Renal cortical epithelial cell (primary cell): ENCODE measurements at places on chromosomes 2 and 18. TPM values are rescaled to one million over a fixed set of nuclear protein-coding genes. Genes with fewer than 3 reads are reported as not detected.

DNA sequence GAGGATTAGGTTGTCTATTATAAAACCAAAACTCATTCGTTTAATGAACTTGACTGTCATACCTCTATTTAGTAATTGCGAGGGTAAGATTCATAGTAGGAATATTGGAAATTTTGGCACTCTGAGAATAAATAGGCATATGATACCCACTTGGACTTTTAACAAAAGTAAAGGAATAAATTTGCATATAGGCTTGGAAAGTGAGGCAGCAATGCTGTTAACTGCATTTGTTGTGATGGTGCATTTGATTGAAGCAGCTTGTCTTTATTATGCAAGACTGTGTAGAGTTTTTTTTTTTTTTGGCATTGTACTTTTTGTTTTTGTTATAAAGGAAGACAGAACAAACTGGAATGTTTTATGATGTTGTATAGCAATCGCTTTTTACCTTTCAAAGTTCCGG is 18.9 kb downstream of the ITGB1BP1 start:
- no peak for DNase-seq

GRCh38 chr2:85861180-85861579 is 27.6 kb downstream of the ST3GAL5 start:
- no peak for DNase-seq

DNA sequence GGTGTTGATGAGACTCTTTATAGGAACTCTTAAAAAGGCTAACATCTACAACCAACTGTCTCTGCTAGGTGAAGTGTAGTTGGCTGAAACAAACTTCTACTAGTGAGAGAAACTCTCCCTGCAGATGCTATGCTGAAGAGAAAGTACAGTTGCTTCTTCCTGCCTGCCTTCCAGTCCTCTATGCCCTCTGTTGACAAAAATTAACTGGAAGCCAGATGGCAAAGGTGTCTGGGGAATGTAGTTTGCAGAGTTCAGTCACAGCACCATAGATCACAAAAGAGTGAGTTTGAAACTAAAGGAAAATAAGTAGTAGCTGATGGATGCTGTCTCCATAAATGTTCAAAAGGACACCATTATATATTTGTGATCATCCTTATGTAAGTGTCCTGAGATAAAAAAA is 958.8 kb upstream of the NRXN1 start:
- DNase-seq: no peak

- DNase-seq: no peak
Observed at GRCh38 chr2:44671276-44671675, 270.2 kb upstream of the SIX3 start.

GRCh38 chr2:106961328-106961727 is 75.4 kb upstream of the ST6GAL2 start:
- no peak for DNase-seq

DNA sequence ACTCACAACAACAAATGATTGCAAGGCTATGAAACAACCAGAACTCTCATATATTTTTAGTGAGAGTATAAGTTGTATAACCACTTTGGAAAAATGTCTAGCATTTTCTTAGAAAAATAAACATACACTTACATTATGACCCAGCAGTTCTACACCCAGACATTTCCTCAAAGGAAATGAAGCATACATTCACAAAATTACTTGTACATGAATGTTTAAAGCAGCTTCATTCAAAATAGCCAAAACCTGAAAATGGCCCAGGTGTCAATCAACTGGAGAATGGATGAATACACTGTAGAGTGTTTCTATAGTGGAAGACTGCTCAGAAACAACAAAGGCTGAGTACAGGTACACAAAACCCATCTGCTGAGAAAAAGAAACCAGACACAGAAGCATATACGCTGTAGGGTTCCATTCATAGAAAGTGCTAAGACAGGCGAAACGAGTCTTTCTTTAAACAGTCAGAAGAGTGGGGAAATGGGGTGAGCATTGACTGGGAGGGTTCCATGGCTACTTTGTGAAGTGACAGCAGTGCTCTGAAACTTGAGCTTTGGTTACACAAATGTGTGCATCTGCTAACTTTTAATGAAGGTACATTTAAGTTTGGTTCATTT is 799.0 kb downstream of the DCDC2C start:
- DNase-seq: no peak

DNA sequence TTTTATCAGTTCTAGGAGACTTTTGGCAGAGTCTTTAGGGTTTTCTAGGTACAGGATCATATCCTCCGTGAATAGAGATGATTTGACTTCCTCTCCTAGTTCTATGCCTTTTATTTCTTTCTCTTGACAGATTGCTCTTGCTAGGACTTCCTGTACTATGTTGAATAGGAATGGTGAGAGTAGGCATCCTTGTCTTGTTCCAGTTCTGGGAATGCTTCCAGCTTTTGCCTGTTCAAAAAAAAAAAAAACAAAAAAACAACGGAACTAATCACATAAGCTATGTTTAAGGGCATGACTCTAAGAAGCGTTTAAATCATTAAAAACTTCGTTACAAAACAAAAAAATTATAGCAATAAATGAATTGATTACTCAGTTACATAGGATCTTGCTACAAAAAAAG is 145.7 kb downstream of the NUP35 start:
- no peak for DNase-seq

GRCh38 chr2:96359310-96359709 is 23.7 kb downstream of the NCAPH start:
- DNase-seq: no peak

GRCh38 chr2:238942726-238943300 is 94.9 kb downstream of the TWIST2 start:
- DNase-seq: no peak

DNA sequence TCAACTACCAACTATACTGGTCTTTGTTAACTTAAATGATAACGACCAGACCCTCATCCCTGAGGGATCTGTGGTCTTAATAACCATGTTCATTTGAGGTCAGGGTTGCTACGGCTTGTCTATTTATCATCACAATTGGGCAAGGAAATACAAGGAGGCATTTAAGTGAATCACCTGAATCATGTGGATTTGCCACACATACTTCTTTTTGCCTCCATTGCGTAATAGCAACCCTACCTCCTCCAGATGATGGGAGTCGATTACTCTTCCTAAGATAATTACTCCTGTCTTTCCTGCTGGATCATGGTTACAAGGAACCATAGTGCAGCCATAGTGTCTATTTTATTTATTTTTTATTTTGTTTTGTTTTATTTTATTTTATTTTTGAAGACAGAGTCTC is 42.2 kb downstream of the TAF4B start:
- peak; percentile 10 for DNase-seq

DNA sequence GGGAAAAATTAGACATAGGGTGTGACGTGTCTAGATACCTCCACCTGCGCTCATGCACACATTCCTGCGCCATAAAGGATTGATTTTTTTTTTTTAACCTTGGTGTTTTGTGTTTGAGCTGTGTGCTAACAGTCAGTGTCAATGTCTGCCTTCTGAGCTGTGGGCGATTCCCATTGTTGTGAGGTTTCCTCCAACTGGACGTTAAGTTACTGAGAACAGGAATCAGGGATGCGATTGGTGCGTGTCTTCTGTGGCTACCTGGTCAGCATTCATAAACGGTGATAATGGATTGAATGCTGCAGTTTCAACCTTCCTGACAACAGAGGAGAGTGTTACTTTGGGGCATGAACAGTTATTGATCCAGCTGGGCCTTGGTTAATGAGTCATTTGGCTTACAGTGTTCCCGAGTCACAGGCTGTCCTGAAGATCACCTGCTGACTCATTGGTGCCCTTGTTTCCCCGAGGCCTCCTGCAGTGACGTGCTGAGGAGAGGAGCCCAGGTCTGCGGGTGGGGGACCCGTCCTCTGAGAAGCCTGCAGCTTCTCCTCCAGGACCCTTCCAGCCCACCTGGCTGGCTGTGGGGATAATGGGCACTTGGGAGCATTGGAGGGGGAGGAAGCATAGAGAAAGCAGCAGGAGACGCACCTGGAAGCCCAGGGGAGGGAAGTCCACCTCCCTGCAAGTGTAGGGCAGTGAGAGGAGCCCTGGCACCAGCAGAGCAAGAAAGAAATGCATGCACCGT is 25.8 kb upstream of the CABYR start:
- peak; percentile 78 for DNase-seq

- DNase-seq: no peak
Observed at GRCh38 chr2:175355246-175355645, 173.7 kb upstream of the ATP5MC3 start.

DNA sequence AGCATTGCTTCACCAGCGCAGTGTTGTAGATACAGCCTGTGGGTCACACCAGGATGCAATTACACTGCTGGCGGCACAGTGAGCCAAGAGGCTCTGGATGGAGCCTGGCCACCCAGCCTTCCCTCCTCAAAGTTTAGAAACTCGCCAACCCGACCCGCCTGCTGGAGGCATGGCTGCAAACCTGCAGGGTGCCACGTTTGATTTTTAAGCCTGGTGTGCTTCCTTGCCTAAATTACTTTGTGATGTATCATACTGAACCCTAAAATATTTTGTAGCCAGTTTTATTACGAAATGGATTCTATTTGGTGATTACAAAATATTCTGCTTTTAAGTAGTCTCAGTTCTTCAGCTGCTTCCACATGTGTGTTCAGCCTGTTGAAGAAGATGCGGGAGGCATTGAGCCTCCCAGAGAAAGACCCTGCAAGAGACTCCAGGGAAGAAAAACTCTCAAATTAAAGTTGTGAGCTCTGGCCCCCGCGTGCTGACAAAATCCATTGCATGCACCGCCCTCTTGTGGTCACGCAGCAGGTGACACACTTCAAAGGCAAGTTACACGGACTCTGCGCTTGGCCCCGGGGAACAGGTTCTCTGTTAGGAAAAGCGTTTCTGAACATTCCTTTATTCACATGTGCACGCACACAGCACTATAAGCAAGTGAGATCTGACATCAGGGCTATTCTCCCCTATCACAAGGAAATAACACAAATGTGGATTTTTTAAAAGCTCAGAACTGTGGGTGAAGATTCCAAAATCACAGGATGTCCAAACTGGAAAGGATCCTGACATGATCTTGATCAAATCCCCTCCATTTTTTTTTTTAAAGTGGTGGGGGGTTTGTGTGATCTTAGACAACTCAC is 63.0 kb upstream of the TWIST2 start:
- DNase-seq: peak; percentile 44

- DNase-seq: no peak
Observed at GRCh38 chr2:1726558-1726957, 17.8 kb downstream of the PXDN start.

GRCh38 chr18:13207294-13207693 is 11.3 kb upstream of the LDLRAD4 start:
- DNase-seq: no peak

GRCh38 chr2:138034536-138034935 is 70.3 kb downstream of the HNMT start:
- no peak for DNase-seq

DNA sequence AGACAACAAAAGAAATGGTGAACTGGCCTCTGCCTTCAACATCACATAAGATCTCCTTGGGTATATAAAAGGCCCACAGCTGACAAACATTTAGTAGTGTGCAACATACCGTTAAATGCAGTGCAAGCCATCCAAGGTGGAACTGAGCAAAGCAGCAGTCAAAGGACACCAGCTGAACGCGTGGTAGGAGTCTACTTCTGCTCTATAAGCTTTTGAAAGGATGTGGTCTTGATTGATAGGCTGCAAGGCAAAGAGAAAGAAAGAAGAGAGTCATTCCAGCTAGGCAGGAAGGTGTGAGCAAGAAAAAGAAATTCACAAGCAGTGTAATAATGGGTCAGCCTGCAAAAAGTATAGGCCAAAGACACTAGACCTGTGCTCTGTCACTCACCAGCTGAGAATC is 356.3 kb downstream of the SATB2 start:
- DNase-seq: no peak

GRCh38 chr2:214471990-214472389 is 61.1 kb downstream of the VWC2L start:
- no peak for DNase-seq

DNA sequence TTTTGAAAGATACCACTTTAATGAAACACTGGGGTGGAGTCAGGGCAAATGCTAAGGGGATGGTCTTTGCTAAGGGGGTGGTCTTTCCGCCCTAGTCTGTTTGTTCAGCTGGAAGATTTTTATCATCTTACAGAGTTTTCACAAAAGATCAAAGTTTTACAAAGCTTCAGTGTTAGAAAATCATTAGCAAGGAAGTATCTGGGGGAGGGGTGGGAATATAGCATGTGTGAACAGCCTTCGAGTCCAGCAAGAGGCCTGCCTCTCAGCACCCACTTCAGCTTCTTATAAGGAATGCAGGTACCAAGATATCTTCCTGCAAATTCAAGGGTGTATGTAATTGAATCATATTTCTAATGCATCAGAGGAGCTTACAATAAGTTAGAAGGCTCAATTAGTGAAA is 112.9 kb downstream of the RAPGEF4 start:
- DNase-seq: no peak

- DNase-seq: no peak
Observed at GRCh38 chr2:151777487-151777886, 43.2 kb upstream of the NEB start.

GRCh38 chr2:199556527-199557285 is 99.0 kb upstream of the SATB2 start:
- DNase-seq: no peak

DNA sequence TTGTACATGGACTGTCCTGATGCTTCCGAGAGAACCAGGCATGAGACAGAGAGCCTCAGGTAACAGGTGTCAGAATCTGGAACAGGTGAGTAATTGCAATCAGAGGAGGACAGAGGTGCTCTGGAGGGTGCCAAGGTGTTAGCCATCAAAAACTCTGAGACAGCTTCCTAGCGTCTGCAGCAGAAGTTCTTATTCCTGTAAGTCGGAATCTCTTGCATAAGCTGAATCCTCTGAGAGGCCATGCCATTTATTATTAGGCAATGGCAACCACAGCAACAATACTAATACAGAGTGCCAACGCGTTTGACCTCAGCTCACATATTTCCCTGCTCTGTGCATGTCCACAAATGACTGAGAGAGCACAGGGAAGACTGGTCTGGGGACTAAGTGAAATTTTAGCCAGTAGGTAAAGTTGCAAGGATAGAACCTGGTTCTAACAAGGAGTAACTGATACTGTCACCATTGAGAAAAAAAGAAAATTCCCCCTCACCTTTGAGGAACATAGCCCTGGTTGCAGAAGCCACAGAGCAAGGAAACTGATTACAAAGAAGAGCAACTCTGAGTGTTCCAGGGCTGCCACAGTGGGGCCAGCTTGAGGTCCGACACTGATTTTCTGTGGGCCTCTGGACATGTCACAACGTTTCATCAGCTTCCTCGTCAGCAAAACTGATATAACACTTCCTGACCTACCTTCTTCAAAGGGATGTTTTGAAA is 55.1 kb upstream of the ACSL3 start:
- DNase-seq: peak; percentile 50

Gene ABCB11
- total RNA-seq: not detected in 2 replicates

Gene LRRC30
- not detected in 2 replicates for total RNA-seq

Gene SAG
- total RNA-seq: not detected in 2 replicates

Gene GPR17
- total RNA-seq: not detected in 2 replicates

Gene RIT2
- not detected in 2 replicates for total RNA-seq

Gene TBR1
- total RNA-seq: under 0.01 TPM in 1 of 2 replicates, not detected in the other

Gene MRPL33
- total RNA-seq: 180 and 225 TPM in 2 replicates

Gene SKOR2
- not detected in 2 replicates for total RNA-seq

Gene POU3F3
- total RNA-seq: 32.8 and 81.9 TPM in 2 replicates

Gene OSGEPL1
- 7.3 and 8.0 TPM in 2 replicates for total RNA-seq

Gene UNC80
- total RNA-seq: 0.05 TPM in 1 of 2 replicates, not detected in the other

Gene AQP12B
- total RNA-seq: not detected in 2 replicates

Gene TMX3
- total RNA-seq: 58.4 and 67.7 TPM in 2 replicates

Gene GREB1
- 0.25 TPM in 1 of 2 replicates, not detected in the other for total RNA-seq
